ENCODE measurements at places on chromosomes 3 and 15. TPM values are rescaled to one million over a fixed set of nuclear protein-coding genes. Genes with fewer than 3 reads are reported as not detected.

The RTP3 gene
- total RNA-seq, result not detected

The ANKUB1 gene
- not detected for total RNA-seq

The RASGRP1 gene
- total RNA-seq, result 241 TPM

The ACP3 gene
- total RNA-seq, result not detected

The C2CD4B gene
- not detected for total RNA-seq

GRCh38 chr3:111227216-111227615, 155.6 kb downstream of the NECTIN3 start:
- no peak for DNase-seq

- no peak for DNase-seq
Measured at GRCh38 chr3:101646726-101647125, 30.2 kb downstream of the ZBTB11 start.

GRCh38 chr3:49120096-49120437, 556 bp downstream of the USP19 start:
- DNase-seq, result no peak

- peak; percentile 71 for DNase-seq
Measured at GRCh38 chr15:50353975-50354837, 792 bp downstream of the GABPB1 start.

DNA sequence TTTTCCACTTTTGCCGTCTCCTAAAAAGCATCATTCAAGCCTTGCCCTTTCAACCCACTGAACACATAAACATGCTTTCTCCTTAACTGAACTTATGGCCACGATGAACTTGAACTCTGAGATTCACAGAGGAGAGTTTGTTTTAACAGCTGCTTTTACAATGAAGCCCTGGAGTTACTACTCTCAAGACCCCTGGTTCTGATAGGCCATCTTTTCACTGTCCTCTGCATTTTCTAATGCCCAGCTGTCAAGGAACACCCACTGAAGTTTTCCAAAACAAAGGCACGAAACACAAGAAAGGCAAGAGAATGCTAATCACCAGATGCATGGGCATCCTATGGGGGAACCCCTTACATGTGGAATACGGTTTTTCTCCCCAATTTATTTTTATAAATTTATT, 100.8 kb downstream of the ADAMTS9 start:
- no peak for DNase-seq

GRCh38 chr3:112623717-112624116, 17.2 kb downstream of the CCDC80 start:
- DNase-seq, result no peak

GRCh38 chr3:143002727-143003126, 1.4 kb downstream of the U2SURP start:
- no peak for DNase-seq

DNA sequence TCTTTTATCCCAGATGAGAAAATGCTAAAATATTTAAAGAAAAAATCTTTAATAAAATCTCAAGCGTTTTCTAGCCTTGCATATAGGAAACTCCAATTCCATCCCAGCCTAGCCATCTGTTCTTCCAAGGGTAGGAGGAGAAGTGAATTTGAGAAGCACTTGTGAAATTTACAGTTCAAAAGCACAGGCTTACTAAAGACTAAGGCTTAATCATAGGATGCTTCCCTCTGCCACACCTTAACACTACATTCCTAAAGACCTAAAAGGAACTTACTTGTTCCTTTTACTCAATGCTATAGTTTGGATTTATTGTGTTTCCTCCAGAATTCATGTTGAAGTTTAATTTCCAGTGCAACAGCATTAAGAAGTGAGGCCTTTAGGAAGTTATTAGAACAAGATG, 764.8 kb upstream of the CADM2 start:
- DNase-seq, result no peak

- DNase-seq, result no peak
Measured at GRCh38 chr3:23112491-23112890, 90.6 kb upstream of the UBE2E2 start.

GRCh38 chr3:67296039-67296892, 298.2 kb downstream of the KBTBD8 start:
- DNase-seq, result no peak

GRCh38 chr15:31488437-31489204, 162.0 kb downstream of the KLF13 start:
- peak; percentile 67 for DNase-seq

Measured in natural killer cell treated with Interleukin-12 subunit alpha and Interleukin-12 subunit beta and Interleukin-15 and Interleukin-18, amount 100 ng/mL, for 72 hours (primary cell).